ENCODE measurements at places on chromosomes 11 and 22. TPM values are rescaled to one million over a fixed set of nuclear protein-coding genes. Genes with fewer than 3 reads are reported as not detected.

- peak; percentile 35 for DNase-seq
Measured at GRCh38 chr11:67663532-67664212, 10.8 kb downstream of the ALDH3B2 start.

GRCh38 chr11:83364500-83365045, 78.4 kb upstream of the CCDC90B start:
- DNase-seq: no peak

DNA sequence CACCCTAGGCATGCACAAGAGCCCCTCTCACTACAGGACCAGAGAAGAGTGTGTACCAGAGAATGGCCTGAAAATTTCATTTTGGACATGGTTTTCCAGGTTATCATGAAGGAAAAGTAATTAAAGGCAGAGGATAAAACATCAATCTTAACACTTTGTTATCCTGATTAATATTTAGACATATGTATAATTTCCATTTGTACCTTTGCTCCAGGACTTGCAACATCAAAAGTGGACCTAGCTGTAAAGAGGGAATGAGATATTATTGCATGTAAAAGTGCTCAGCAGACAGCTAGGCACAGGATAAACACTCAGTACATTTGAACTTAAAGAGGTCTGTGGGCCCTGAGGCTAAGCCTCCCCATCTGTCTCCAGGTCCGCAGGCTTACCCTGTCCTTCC, 2.0 kb upstream of the SCN4B start:
- no peak for DNase-seq

- DNase-seq: no peak
Measured at GRCh38 chr22:45254789-45255278, 14.1 kb upstream of the KIAA0930 start.

DNA sequence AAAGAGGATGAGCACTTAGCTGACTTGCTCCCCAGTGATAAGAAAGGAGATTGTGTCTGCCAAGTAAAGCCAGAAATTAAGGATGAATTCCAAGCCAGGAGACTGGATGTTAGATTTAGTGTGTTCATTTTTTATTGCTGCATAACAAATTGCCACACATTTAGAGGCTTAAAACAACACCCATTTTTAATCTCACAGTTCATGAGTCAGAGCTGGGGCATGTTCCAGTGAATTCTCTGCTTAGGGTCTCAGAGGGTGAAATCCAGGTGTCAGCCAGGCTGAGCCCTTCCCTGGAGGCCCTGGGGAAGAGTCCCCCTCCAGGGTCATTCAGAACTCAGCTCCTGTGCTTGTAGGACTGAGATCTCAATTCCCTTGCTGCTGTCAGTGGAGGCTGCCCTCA, 352.8 kb downstream of the BUD13 start:
- no peak for DNase-seq

- DNase-seq: peak; percentile 32
Measured at GRCh38 chr11:15852179-15852578, 504.2 kb downstream of the SOX6 start.

DNA sequence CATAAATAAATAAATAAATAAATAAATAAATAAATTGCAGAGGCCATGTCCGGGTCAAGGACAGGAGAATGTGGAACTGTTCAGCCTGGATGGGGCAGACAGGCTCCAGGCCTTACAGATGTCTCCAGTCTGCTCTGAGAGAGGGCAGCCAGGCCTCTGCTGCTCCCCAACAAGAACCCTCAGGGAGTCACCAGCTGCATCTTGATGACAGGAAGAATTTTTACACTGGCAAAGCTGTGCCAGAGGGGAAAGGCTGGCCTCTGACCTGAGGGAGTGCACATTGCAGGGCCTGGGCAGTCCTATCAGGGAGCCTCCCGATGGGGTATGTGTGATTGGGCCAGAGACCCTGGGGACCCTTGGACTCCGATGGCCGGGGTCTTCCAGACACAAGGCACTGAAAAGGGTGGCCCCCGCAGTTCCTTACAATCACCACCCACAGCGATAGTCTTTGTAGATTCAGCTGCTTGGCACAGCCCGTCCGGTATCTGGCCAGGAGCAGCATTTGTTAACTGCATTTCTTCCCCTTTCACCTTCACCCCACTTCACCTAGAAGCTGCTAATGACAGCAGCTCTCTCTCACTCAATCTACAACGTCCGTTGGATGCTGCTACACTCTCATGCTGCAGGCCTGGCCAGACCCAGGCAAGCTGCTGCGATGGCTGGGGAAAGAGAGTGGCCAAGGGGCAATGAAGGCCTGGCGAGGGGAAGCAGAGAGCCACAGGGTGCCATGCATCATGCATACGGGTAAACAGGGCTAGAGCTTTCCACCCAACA, 8.1 kb downstream of the MOGAT2 start:
- DNase-seq: no peak

GRCh38 chr22:36359470-36359996, 28.2 kb downstream of the MYH9 start:
- DNase-seq: no peak

DNA sequence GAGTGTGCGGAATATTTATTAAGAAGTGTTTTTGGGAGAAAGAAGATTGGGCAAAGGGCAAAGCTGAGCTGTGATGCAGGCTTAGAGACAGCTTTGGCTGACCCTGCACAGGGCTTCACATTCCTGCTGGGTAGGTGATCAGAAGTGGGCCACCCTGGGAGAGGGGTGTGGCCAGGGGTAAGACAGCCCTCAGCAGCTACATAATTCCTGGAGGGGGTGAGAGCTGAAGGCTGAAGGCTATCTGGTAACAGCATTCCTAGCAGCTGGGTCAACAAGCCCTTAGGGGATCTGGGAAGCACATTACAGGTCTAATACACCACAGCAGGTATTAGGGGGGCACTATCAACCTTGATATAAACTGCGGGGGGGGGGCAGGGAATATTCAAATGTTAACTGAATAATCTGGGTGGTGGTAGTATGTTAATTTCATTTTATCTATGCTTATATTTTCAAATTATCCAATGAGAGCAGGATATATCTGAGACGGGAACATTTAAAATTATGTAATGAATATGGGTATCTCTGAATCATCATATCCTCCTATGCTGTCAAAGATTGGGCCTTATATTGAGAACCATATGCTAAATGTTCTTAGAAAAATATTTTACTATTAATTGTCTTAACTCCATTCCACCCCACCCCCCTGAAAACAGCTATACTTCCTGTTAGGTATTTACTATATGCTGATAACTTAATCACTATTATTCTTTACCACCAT, 5.9 kb downstream of the OOSP1 start:
- DNase-seq: no peak

GRCh38 chr11:101706541-101706940, 122.7 kb upstream of the TRPC6 start:
- DNase-seq: no peak

Gene SLC16A8
- total RNA-seq: not detected

Gene TPH1
- 0.04 TPM for total RNA-seq

Gene RTN4RL2
- 3.4 TPM for total RNA-seq

Measured in H7 (cell line).